Stomach (tissue), 19 donors: ENCODE measurements at places on chromosomes 6 and 20. TPM values are rescaled to one million over a fixed set of nuclear protein-coding genes. Genes with fewer than 3 reads are reported as not detected.

DNA sequence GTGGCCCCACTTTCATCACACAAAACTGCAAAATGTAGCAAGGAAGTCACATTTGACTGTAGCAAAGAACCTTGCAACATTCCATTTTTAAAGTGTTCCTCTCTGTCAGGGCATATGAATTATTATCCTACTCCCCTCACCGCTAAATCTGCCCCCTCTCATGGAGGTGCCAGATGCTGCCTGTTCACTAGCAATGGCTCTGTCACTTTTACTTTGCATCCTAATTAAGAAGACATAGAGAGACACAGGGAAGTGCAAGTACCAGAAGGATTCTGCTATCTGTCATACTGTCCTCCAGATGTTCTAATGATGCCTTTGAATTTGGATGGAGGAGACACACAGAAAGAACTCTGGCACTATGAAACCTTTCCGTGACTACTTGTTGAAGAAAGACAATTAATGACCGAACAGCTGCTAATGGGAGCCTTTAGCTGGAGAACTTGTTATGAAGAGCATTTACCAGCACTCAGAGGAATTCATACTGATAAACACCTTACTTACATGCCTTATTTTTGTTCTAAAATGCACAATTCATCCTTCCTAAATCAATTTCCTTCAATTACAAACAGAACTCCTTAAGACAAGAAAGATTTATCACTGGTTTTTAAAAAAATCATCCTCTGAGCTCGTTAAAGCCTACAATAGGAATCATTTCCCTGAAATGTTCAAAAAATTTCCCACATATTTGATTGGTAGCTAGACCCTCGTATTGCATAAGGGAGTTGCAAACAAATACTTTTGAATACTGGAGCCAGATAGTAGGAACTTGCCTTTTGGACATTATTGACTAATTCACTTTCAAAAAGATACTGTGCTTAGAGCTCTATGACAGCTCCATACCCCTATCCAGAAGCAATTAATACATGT lies 292.6 kb downstream of the UBE3D start:
- no peak for DNase-seq
- H3K36me3 ChIP-seq, result no peaks in the 10 kb centered on the region
- H3K27ac ChIP-seq, result no peak overlapping the region

GRCh38 chr6:107599043-107599442 lies 109.1 kb downstream of the SOBP start:
- H3K27ac ChIP-seq, result no peak overlapping the region
- no peaks in the 10 kb centered on the region for H3K27me3 ChIP-seq
- no peaks in the 10 kb centered on the region for H3K36me3 ChIP-seq
- no peak for DNase-seq
- H3K4me1 ChIP-seq, result peaks cover 7% of the 10 kb centered on the region

DNA sequence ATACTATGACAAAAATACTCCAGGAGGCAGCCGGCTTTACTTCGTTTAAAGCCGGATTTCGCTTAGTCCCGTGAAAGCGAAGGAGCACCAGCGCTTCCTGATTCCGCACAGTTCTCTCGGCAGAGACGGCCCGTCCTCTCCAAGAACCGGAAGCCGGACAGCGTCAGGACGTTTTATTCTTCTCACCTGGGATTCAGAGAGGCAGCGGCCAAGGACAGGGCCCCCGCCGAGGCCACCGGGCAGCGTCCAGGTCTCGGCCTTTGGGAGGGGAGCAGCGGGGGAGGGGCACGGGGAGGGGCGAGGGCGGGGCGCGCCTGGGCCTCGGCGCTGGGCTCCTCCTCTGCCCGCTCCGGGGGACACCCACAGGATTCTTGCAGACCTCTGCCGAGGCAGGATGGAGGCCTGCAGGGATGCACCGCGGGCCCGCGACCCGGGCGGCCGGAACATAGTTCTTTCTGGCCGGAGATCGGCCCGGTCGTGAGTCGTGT lies 2.8 kb upstream of the DIDO1 start:
- peak overlapping the region; percentile 91 for H3K4me3 ChIP-seq
- no peaks in the 10 kb centered on the region for H3K36me3 ChIP-seq
- DNase-seq, result peak; percentile 80
- H3K27me3 ChIP-seq, result no peaks in the 10 kb centered on the region
- H3K4me1 ChIP-seq, result peaks cover 62% of the 10 kb centered on the region
- peak overlapping the region; percentile 96 for H3K27ac ChIP-seq

DNA sequence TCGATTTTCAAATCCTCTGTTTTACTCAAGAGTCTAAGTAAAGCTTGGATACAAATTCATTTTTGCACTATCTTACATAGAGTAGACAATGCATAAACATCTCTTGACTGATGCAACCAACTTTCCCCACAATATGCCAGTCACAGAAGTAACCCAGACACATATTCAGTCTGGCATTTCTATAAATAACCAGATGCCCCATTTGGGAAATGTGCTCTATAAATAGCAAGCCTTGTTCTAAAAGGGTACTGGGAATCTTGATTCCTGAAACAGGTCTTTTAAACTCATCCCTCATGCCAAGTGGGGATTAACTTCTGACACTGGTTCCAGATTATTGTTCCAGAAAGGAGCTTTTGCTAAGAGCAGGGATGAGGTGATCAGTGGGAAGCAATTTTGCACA lies 411.7 kb downstream of the EPM2A start:
- no peaks in the 10 kb centered on the region for H3K4me1 ChIP-seq
- H3K27me3 ChIP-seq, result no peaks in the 10 kb centered on the region
- DNase-seq, result no peak
- no peaks in the 10 kb centered on the region for H3K36me3 ChIP-seq

Gene FAM229B
- 14.7 TPM for total RNA-seq

DNA sequence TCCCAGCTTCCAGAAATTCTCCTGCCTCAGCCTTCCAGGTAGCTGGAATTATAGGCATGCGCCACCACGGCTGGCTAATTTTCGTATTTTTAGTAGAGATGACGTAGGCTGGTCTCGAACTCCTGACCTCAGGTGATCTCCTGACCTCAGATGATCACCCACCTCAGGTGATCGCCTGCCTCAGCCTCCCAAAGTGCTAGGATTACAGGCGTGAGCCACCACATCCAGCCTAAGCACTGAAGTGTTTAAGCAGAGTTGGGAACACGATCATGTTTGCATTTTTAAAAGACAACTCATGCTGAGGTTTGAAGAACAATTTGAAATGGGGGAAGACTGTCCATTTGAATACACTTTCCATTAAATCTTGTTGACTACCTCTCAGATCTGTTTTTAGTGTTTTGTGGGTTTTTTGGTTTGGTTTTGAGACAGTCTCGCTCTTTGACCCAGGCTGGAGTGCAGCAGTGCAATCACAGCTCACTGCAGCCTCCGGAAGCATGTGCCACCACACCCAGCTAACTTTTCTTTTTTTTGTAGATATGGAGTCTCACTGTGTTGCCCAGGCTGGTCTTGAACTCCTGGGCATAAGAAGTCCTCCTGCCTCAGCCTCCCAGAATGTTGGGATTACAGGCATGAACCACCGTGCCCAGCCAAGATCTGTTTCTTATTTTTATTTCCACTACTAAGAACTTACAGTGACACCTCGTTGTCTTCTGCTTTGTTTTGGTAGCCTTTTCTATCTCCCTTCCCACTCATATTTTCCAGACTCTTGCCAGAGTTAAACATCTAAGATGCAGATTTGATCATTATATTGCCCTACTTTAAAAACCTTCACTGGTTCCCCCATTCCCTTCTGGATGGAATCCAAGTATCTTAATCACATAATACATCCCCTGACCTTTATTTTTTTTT lies 5.5 kb downstream of the CASP8AP2 start:
- no peak overlapping the region for H3K4me3 ChIP-seq
- no peaks in the 10 kb centered on the region for H3K27me3 ChIP-seq
- no peak overlapping the region for H3K27ac ChIP-seq
- DNase-seq, result no peak
